Stimulated activated CD8-positive, alpha-beta memory T cell treated with anti-CD3 and anti-CD28 coated beads, Interleukin-7, amount 100 ng/mL, for 1 hour (primary cell): ENCODE measurements at places on chromosomes 6 and 20.

GRCh38 chr20:46549188-46549972 is 1.1 kb downstream of the OCSTAMP start:
- DNase-seq: no peak

GRCh38 chr6:141539617-141540016 is 593.1 kb upstream of the GJE1 start:
- DNase-seq: no peak

- DNase-seq: no peak
Observed at GRCh38 chr20:41044409-41045062, 15.9 kb downstream of the TOP1 start.

DNA sequence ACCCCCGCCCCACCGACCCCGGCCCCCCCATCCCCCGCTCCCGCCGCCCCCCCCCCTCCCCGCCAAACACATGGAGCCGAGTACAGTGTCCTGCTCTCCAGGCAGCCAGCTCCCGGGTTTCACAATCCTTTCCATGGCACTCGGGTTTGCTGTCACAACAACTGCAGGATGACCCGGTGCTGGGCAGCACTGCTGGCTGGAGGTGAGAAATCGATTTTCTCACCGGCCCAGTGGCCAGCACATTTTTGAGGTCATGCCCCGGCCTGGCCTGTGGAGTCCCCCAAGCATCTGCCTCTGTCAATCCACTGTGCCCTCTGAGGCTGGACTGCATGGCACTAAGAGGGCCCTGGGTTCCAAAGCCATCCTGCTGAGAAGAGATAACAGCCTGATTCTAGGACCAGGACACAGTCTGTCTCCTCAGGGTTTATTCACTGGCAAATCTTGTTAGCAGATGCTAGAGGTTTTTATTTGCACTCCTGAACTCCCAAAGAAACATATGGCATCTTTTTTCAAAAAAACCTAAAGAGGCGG is 129.5 kb downstream of the NFATC2 start:
- no peak for DNase-seq
